ENCODE measurements at places on chromosomes 6 and 20.

GRCh38 chr6:90144396-90144795 lies 152.2 kb downstream of the BACH2 start:
- peak; percentile 67 for DNase-seq

- no peak for DNase-seq
These were observed 119.2 kb upstream of the TMEM170B start for GRCh38 chr6:11418290-11418905.

DNA sequence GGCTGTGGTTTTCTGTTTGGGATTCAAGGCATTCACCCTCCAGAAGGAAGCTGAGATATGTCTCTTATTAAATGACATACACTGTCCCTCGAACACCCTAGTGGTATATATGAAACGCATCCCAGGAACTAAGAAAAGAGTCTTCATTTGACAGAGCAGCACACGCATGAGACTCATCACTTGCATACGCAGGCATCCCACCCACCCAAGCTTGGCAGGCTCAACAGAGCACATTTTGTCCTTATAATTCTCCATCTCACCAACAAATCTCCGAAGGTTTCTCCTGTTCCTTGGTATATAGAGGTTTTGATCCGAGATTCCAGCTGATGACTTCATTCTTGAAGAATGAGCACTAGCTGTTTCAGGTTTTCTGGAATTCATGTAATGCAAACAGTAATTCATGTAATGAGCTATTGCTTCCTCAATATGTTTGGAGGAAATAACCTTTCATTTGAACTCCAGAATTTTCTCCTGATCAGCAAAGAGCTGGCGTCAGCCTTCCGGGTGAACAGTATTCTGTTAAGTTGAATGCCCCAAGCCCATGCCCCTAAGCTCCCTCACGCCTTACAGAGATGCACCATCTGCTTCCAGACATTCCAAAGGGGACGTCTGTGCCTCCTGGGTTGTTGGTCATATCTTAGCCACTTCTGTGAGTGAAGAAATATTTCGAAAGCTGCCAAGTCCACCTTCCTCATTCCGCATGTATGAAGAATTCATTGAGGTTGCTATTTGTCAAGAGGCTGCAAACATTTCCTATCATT lies 66.0 kb upstream of the CDH4 start:
- no peak for DNase-seq

DNA sequence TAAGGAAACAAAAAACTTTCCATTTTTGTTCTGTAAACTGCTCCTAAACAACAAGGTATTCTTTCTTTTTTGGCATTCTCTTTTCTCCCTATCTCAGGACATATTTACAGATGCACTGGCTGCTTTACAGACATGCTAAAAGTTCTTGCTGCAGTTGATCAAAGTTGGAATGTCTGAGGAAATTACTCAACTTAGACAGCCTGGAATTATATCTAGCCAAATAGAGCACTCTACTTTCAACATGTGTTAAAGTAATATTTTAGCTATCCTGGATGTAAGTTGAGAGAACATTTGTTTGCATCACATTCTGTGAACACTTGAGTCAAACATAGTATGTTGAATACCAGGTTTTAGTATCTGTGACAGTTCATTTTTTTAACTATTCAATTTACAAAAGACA lies 24.8 kb downstream of the TASP1 start:
- no peak for DNase-seq

DNA sequence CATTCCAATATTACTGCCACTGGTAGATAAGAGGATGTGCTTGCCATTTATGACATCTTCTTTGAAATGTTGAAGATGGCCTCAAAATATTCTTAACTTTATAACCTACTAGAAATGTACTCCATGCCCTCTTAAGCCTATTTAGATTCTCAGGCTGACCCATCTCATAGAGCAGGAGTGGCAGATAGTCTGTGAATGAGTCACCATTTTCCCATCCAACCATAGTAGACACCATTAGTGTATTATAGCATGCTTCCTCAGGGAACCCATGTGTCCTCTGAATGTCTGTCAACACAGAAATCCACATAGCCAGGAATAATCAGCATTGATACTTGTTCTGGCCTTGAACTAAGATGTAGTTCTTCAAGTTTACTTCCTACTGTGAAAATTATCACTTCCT lies 150.2 kb downstream of the IMPG1 start:
- no peak for DNase-seq

- no peak for DNase-seq
These were observed 1.8 kb upstream of the C6orf163 start for GRCh38 chr6:87342829-87343228.

DNA sequence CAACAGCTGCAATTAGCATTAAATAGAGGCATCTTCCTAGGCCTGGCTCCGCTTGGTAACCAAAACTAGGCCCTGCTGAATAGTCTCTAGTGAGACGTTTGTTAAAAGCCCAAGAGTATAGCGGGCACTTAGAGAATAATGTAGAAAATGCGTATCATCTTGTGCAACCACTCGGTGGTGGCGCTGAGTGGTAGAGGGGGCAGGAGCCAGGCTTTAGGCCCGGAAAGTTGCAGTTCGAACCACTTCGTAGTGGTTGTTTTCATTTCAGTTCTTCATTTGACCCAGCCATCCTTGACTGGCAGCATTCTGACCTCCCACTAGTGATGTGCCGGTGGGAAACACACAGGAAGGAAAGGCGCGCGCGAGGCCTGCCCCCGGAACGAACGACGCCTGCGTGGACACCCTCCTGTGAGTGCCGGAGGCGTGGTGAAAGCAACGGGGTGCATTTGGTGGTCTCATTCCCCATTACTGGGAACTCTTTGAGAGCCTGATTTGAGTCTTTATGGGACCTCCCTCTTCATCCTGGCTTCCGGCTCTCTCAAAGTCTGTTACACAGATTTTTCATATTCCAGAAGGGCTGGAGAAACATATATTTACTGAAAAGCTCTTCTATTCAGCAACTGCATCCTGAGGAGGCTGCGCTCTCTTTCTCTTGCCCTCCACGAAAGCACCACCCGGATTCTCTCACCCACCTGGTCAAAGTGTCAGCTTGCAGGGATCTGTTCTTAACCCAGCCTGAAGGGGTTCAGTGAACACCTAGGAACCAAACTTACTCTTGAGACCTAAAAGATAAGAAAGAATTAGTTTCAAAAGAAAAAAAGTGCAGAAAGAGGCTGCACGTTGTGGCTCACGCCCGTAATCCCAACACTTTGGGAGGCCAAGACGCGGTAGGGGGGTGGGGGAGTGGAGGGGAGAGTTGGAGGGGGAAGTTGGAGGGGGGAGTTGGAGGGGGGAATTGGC lies 18.2 kb downstream of the GPX5 start:
- peak; percentile 5 for DNase-seq

GRCh38 chr20:17438436-17439039 lies 92.6 kb downstream of the BFSP1 start:
- DNase-seq = no peak

DNA sequence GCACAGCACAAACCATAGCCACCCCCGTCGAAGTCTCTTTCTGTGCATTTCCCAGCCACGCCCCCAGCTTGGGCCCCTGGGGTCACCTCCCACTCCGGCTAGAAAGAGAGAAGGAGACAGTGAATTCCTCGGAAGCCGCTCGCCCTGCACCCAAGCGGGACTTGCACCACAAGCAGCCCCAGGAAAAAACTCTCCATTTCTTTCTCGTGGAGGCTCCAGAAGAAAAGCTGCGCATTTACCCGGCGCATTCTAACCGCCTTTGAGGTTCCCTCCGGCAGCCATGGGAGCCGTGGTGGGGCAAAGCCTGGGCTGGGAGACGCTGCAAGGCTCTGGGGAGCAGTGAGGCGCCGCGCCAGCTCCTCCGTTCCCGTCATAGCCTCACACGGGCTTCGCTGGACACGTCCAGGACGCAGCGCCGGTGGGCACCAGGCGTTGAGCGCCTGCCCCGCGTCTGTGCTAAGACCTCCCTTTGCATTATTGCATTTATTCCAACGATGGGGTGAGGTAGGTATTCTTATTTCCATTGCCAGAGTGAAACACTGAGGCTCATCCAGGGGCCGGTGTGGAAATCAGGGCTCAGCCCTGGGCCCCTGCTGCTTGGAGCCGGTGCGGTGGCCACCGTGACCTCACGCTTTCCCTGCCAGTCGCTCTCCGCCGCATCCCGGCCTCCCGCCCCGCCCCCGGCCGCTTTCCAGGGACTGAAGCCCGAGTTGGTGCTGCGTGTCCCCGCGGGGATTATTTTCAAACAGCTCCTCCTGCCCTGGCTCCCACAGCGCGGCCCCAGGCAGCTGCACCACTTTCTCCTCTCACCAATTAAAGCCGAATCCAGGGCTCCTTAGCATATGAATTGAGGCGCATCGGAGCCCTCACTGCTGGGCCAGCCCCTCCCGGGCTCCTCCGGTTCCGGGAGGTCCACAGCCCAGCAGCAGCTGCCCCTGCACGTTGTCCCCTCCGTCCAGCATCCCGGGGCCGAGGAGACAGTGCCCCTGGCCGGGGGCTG lies 148.3 kb upstream of the AFDN start:
- DNase-seq = no peak

GRCh38 chr6:75368864-75369402 lies 84.3 kb upstream of the TMEM30A start:
- no peak for DNase-seq

GRCh38 chr6:158797331-158798310 lies 21.5 kb downstream of the EZR start:
- DNase-seq = no peak

DNA sequence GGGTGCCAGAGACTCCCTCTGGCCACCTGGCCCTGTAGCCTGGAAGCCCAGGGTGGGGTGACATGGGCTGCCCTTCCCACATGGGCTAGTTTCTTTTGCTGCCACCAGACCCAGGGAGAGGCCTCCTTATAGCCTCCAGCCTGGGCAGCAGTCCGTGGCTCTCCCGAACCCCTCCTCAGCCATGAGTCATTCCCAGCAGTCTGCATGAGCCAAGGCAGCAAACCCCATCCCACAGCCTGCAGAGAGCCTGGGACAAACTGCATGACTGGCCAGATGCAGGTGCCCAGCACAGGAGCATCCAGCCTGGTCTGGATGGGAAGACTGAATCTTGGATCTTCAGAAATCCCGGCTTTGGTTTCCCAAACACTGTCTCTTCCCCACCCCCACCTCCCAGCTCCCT lies 75.7 kb downstream of the MRPL14 start:
- no peak for DNase-seq

DNA sequence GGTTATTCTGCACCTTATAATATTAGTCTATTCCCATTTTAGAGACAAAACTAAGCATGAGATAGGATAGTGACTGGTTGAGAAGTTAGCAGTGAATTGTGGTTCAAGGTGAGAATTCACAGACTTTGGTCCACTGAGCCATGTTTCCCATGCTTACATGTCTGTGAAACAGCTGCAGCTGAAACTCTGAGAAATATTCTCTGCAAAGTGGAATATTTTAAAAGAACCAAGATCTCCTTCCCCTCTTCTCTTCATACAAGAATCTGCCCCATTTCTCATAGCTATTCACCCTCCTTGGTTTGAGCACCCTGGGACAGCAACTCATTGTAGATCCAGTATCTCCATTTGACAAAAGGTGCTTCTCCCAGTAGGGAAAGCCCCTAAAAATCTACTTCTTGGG lies 70.2 kb upstream of the TMEM170B start:
- no peak for DNase-seq

DNA sequence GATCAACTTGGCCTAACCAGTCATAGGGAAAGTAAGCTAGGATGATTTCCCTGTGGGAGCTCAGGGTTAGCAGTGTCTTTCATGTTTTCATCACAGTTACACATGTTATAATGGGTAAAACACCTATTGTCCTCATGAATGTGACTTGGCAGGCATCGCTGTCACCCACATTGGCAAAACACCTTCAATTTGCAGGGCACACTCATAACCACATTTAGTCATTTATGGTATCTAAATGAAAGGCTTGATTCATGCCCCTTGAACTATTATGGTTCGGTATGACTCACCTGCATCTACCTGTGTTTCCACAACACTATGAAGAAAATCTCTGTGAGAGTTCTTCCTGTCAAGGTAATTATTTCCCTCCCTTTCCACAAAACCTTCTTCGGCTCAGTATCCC lies 49.2 kb downstream of the FRK start:
- DNase-seq = peak; percentile 74

GRCh38 chr6:111764238-111765175 lies 108.7 kb downstream of the FYN start:
- DNase-seq = peak; percentile 92

DNA sequence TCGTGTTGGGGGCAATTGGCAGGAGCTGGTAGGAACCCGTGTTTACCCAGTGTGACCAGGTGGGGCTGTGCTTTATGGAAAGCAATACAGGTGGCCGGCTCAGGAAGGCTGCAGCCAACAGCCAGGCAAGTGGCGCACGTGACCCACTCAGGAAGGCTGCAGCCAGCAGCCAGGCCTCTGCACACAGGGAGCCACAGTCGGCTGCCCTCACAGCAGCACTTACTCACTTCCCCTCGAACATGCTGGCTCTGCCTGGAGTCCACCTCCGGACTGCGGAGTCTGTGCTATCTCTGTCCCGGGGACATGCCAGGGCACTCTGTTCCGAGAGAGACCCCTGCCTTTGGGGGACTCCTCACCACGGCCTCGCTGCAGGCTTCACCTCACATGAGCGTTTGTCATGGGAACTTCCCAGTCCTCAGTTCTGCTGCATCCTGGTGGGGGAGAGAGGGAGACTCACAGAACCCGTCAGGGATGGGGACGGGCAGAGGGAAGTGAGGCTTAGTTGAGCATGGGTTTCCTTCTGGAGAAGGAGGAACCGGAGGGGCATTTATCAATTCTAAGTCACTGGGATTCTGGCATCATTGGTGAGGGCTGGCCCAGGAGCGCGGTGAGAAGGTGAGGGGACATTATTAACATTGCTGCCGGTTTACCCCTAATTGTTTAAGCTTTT lies 76.8 kb downstream of the TTLL2 start:
- DNase-seq = no peak

GRCh38 chr6:54074578-54075195 lies 36.6 kb upstream of the MLIP start:
- no peak for DNase-seq

GRCh38 chr6:91509711-91510110 lies 922.8 kb upstream of the MAP3K7 start:
- no peak for DNase-seq

- DNase-seq = no peak
These were observed 3.9 kb downstream of the HEY2 start for GRCh38 chr6:125753218-125753936.

DNA sequence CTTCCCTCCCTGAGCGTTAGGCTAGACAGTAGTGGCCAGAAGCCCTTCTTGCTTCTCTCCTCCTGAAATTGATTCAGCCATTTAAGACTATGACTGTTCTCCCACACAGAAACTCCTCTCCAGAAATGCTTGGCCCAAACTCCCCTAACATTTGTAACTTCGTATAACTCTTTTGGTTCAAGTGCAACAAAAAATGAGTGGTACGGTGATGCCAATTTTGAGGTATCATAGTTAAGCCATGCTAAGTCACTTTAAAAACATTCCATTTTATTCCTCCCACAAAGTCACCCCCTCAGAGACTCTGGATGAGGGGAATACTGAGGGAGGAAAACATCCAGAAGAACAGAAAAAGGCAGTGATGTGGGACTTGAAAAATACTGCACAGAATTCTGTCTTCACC lies 21.1 kb upstream of the ROS1 start:
- DNase-seq = no peak

DNA sequence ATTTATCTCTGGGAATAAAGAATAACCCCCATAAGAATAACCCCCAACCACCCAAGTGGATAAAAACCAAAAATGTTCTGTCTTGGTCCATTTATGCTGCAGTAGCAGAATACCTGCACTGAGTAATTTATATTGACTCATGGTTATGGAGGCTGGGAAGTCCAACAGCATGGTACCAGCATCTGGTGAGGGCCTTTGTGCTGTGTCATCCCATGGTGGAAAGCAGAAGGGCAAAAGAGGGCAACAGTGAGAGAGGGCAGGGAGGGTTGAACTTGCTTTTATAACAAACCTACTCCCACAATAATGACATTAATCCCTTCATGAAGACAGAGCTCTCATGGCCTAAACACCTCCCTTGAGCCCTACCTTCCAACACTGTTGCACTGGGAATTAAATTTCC lies 133.7 kb downstream of the ERMARD start:
- DNase-seq = no peak

- DNase-seq = no peak
These were observed 20.1 kb downstream of the RNASET2 start for GRCh38 chr6:166936079-166936787.

Data from activated CD4-positive, alpha-beta T cell treated with anti-CD3 and anti-CD28 coated beads, Interleukin-2, amount 50 U/mL, for 16 hours (primary cell).